ENCODE measurements at places on chromosomes 1 and 21.

DNA sequence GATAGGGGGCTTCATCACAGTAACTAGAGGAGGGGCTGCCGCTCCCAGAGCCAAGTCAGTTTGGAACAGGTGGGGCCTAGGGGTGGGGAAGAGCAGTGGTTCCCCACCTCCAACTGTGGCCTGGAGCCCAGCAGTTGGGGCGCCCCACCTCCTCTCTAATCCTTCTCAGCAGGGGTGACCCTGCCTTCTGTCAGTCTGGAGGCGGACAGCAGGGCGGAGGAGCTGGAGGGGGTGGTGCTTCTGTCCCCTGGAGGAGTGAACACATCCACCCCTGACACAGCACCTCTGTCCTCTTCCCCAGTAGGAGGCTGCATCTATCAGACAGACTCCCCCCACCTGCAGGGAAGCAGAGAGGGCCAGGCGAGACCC is 73.8 kb downstream of the MRPL37 start:
- DNase-seq, result peak; percentile 15

GRCh38 chr1:61318319-61319125 is 236.2 kb downstream of the NFIA start:
- DNase-seq, result peak; percentile 33

DNA sequence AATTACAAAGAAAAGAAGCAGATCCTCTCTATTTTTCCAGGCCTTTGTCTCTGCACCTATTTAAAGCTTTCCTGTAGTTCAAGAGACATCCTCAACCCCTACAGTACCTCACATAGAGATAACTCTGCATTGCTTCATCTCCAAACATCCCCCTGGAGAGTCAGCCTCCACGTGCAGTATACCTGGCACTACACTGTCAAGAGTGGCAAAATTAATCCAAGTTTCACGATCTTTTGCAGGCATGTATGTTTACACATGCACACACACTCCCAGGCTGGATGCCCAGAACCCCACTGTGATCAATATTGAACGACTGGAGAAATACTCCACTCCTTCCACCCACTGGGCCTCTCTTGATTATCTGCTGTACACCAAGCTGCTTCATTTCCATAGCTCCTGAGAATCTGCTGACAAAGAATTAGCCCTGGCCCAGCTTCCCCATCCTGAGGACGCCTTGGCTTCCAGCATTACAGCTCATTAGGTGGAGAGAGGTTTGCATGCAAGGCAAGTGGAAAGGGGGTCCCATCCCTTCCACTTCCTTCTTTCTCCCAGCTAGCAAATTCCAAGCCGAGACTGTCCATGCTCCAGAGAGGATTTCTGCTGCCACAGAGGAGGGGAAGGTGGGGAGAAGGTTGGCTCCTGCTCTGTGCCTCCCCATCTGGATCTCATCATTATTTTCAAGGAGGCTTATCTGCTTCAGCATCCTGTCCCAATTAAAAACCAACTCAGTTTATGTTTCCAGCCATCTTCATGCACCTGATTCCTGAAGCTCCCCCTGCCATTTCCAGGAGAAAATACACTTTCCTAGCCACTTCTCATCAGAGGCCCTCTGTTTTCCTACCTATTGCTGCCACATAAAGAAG is 66.5 kb upstream of the GOLT1A start:
- no peak for DNase-seq

GRCh38 chr1:27618341-27619082 is 14.6 kb upstream of the AHDC1 start:
- no peak for DNase-seq

- no peak for DNase-seq
Measured at GRCh38 chr1:230322421-230322756, 103.7 kb downstream of the PGBD5 start.

- DNase-seq, result peak; percentile 69
Measured at GRCh38 chr1:40130892-40131291, 30.3 kb upstream of the RLF start.

DNA sequence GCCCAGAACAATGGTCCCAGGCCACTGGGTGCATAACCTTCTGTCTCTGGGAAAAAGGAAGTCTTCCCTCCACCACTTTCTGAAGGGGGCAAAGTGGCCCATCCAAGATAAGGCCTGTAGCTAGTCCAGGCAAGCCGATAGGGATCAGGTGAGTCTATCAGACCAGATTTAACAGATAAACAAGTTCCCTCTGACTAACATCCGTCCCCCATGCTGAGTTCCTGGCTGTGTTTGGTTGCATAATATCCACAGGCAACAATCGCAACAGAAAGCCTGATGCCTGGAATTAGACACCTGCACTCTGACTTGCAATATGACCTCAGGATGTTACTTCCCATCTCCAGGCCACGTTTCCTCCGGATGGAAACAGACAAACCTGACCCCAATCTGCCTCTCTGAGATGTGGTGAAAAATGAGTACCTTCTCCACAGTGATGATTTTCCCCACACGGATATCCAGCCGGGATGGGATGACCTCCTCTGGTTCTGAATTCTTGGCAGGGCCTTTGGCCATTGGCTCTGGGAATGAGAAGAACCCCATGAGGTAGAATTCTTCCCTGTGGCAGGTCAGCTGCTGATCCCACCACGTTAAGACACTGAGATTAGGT is 36.4 kb downstream of the YARS1 start:
- DNase-seq, result no peak

DNA sequence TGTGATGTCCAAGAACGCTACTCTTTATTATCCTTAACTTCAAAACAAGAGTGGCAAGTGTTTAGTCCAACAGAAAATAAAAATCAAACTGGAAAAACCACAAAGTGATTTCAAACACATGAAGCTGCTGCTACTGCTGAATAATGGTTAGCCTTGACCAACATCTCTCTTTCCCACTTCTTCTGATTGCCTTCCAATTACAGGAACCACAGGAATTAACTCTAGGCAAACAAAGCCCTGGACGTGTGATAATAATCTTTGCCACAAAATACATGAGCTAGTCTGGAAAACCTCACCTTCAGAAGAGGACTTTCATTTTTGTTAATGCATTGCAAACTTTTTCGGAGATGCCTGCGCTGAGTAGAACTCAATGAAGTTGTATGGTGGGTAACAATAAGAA is 48.6 kb upstream of the COL11A1 start:
- no peak for DNase-seq

DNA sequence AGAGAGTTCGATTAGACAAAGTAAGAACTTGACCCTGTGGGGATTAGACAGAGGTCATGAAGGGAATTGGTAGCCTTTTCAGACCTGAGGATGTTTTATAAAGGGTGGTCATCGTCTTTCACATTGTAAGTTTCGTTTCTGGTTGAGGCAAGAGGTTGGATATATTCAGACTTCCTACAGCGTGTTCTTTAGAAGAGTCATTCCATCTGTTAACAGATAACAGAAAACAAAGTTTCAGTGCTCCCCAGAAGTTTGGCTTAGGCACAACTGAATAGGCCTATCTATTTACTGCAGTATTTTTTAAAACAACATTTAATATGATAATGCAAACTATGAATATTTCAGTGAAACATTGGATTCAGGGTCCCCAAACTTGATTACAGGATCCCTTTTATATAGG is 17.1 kb upstream of the IVNS1ABP start:
- no peak for DNase-seq

- peak; percentile 48 for DNase-seq
Measured at GRCh38 chr1:227947676-227948492, at the start of gene WNT9A. Gene WNT9A, minus strand, starts transcription at chr1:227947932. Its CDS starts 45 bp downstream, at chr1:227947887.

- DNase-seq, result no peak
Measured at GRCh38 chr21:32807717-32808380, 36.3 kb upstream of the PAXBP1 start.

- DNase-seq, result peak; percentile 20
Measured at GRCh38 chr1:67431869-67432578, 1.8 kb upstream of the SERBP1 start.

DNA sequence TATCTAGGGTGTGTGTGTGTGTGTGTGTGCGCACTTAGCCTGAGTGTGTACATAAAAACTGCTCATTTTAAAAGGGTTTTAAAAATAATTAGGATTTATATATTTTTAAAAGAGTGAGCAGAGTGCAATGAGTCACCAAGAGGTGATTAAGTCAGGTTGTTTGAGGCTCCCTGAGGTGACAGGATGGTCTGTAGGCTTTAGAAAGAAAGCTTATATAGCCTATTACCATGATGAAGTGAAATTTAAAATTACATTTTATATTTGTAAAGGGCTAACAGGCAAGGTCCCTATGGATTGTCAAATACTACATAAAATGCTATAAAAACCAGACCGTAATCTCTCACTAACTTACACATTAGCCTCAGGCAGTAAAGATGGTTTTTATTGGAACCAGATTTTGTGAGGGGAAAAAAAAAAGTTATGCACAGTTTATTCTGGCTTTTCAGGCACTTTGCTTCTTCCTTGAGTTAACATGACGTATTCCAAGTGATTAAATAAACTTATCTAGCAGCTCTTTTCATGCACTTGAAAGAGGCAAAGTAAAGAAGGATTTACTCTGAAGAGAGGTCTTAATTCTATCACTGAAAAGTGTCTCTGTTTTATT is 711.7 kb upstream of the PTBP2 start:
- no peak for DNase-seq

DNA sequence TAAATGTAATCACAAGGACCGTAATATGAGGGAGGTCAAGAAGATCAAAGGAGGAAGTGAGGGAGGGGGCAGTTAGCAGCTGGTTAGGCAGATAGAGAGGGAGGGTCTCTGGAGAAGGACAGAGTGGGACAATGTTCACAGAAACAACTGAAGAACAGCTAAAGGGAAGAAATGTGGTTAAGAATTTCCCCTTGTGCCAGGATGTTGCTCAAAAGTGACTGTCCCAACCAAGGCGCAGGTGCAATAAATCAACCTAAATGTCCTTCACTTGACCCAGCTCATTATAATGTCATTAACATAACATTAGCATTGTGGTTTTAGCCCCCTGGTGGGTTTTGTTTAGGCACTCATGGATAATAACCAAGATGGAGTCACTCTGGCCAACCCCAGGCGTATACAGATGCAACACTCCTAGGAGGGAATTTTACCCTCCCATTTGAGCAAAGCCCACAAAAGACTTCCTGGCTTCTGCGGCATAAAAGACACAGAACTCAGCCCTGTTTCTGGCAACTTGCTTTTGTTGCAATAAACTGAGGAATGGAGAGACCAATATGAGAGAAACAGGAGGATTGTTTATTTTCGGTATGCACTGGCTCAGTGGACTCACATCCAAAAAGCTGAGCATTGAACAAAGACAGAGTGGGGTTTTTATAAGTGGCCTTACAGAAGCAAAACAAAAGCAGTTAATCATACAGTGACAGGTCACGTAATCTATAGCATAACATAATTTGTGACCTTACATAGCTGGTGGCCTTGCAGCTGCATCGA is 7.3 kb upstream of the CA6 start:
- no peak for DNase-seq

GRCh38 chr1:58290685-58291372 is 255.7 kb downstream of the OMA1 start:
- peak; percentile 8 for DNase-seq

DNA sequence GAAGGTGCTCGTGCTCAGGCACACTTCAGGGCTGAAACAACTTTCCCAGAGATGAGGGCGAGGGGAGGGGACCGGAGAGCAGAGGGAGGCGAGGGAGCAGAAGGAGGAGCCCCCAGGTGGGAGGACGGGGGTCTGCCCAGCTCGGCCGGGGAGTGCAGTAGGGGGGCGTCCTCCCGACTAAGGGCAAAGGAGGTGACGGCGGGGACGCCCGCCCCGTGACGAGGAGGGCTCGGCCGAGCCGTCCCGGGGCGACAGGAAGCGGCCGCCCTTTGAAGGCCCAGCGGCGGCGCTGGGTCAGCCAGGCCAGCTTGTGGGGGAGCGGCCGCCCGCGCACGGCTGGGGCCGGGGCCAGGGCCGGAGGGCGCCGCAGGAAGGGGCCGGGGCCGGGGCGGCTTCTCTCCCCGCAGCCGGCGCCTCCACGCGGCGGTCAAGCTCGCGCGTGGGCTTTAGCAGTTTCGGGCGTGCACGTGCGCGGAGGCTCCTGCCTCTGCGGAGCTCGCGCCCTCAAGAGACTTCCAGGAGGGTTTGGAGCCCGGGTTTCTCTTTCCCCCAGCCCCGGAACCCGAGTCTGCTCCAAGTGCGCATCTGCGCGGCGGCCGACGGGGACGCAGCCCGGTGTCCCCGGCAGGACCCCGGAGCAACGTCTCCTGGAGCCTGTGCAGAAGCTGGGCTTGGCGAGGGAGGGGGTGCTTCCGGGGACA is 100.8 kb upstream of the SLC45A1 start:
- DNase-seq, result peak; percentile 37

DNA sequence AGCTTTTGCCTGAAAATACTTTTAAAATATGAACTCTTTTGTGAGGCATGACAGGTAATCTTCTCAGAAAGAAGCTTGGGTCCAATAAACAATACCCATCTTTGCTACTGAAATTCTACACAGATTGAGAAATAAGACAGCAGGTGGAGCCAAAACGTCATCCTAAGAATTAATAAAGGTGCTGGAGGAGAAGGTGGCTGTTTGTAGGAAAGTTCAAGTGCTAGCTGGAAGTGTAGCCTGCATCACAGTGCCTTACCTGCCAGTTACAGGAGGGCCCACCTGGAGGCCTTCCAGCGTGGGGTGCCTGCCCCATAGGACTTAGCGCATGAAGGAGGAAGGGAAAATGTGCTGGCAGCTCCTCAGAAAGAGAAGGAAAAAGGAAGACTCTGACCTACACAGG is 93.7 kb downstream of the TTC3 start:
- peak; percentile 41 for DNase-seq

DNA sequence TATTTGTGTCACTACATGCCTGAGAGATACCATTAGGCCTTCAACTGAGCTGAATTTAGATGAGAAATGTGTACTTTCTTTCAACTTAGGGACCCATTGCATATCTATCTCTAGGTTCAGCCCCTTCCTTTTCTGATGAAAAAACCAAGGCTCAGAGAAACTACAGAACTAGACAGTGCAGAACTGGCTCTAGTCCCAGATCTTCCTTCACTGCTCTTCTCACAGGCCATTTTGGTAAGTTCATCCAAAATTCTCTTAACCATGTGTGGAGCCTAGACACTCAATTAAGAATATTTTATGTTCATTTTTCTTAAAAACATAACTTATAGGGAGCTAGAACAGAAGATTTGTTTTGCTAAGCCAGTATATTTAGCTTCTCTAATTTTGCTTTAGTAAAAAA is 128.9 kb downstream of the ASTN1 start:
- no peak for DNase-seq

GRCh38 chr1:20126041-20126805 is 6.9 kb upstream of the PLA2G2D start:
- no peak for DNase-seq

DNA sequence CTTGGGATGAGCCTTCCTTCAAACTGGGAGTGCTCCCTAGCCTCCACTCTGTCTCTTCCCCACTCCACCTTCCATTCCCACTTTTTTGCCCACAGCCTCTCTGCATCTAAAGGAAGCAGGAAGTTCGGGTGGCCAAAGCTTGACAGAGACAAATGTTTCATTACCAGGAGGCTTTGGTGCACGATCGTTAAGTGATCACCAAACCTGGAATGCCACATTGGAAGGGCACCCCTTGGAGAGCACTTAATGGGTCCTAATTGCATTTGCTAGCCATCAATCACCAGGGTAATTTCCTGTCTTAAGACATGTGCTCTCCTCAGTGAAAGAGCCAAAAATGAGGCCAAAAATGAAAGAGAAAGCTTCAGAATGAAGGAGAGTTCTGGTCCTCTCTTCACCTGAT is 206.5 kb downstream of the TNR start:
- DNase-seq, result no peak
